T-helper 17 cell (primary cell): ENCODE measurements at places on chromosomes 6 and 20. TPM values are rescaled to one million over a fixed set of nuclear protein-coding genes. Genes with fewer than 3 reads are reported as not detected.
A peak's percentile ranks its signal among the peaks of the same experiment; 100 is the strongest.

The GPR6 gene
- not detected for total RNA-seq

- H3K4me3 ChIP-seq: no peak overlapping the region
- peaks cover 1% of the 10 kb centered on the region for H3K36me3 ChIP-seq
- no peak for DNase-seq
- peak overlapping the region; percentile 72 for H3K27ac ChIP-seq
Observed at GRCh38 chr20:56422076-56422823, 10.2 kb downstream of the CASS4 start.

The LKAAEAR1 gene
- not detected for total RNA-seq

The CDSN gene
- total RNA-seq: not detected

GRCh38 chr6:16299861-16300260 is 61.5 kb downstream of the GMPR start:
- no peaks in the 10 kb centered on the region for H3K36me3 ChIP-seq
- no peaks in the 10 kb centered on the region for H3K4me1 ChIP-seq
- DNase-seq: no peak
- no peak overlapping the region for H3K4me3 ChIP-seq

The RNF39 gene
- total RNA-seq: not detected

GRCh38 chr6:160789263-160790027 is 87.4 kb downstream of the PLG start:
- H3K27me3 ChIP-seq: peaks cover 9% of the 10 kb centered on the region
- DNase-seq: peak; percentile 16
- peak overlapping the region; percentile 2 for H3K27ac ChIP-seq
- no peak overlapping the region for H3K4me3 ChIP-seq
- H3K36me3 ChIP-seq: no peaks in the 10 kb centered on the region
- H3K4me1 ChIP-seq: peaks cover 3% of the 10 kb centered on the region

GRCh38 chr6:111057074-111057752 is 30.1 kb upstream of the SLC16A10 start:
- peaks cover 14% of the 10 kb centered on the region for H3K27me3 ChIP-seq
- H3K4me1 ChIP-seq: peaks cover 5% of the 10 kb centered on the region
- no peak for DNase-seq
- peaks cover 2% of the 10 kb centered on the region for H3K36me3 ChIP-seq

DNA sequence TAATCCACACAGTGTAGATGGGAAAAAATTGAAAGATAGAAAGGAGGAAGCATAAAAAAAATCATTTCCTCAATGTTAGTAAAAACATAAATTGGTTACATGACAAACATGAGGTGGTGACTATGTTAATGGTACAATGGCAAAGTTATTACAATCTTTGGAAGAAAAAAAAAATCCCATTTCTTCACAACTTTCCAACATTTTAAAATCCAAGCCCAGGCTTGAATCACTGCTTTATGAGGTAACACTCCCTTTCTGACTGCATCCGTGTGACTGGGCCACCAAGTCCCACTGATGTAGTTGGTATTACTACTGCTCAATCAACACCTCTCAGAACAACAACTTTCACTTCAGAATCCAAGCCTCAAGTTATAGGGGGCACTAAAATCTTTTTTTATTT is 160.4 kb downstream of the BTBD9 start:
- H3K27ac ChIP-seq: no peak overlapping the region
- no peak for DNase-seq
- no peaks in the 10 kb centered on the region for H3K27me3 ChIP-seq
- no peak overlapping the region for H3K4me3 ChIP-seq

- H3K27me3 ChIP-seq: no peaks in the 10 kb centered on the region
- peak overlapping the region; percentile 99 for H3K27ac ChIP-seq
- peaks cover 54% of the 10 kb centered on the region for H3K4me1 ChIP-seq
- DNase-seq: peak; percentile 38
- H3K36me3 ChIP-seq: no peaks in the 10 kb centered on the region
Observed at GRCh38 chr6:75602246-75603105, 796 bp downstream of the SENP6 start.

The ENPP1 gene
- 2.1 TPM for total RNA-seq

The EEF1A2 gene
- 0.99 TPM for total RNA-seq

The FOXC1 gene
- not detected for total RNA-seq
